Body of pancreas (tissue), 4 donors: ENCODE measurements at places on chromosomes 6 and 20. TPM values are rescaled to one million over a fixed set of nuclear protein-coding genes. Genes with fewer than 3 reads are reported as not detected.

Gene IL17A
- not detected for total RNA-seq

Gene AVP
- total RNA-seq: not detected

Gene SLCO4A1
- 2.6 TPM for total RNA-seq

Gene GCM1
- 0.26 TPM for total RNA-seq

Gene TMEM74B
- total RNA-seq: not detected

Gene EYS
- not detected for total RNA-seq

Gene SLC4A11
- 0.52 TPM for total RNA-seq

Gene SGK1
- total RNA-seq: 238 TPM

Gene EDN3
- total RNA-seq: 9.9 TPM

Gene PPP1R14C
- total RNA-seq: 0.33 TPM

Gene CLVS2
- total RNA-seq: not detected

Gene XKR7
- 0.33 TPM for total RNA-seq

Gene CDSN
- total RNA-seq: not detected

Gene FUT9
- 0.26 TPM for total RNA-seq

Gene KIAA1755
- total RNA-seq: 0.99 TPM

Gene PPP1R3G
- not detected for total RNA-seq

Gene NEURL2
- total RNA-seq: 3.3 TPM

Gene NRN1
- total RNA-seq: 0.99 TPM

Gene TMEM244
- not detected for total RNA-seq

Gene FAM209B
- total RNA-seq: not detected

Gene METTL24
- 2.3 TPM for total RNA-seq

Gene CLPSL2
- not detected for total RNA-seq

Gene HSP90AB1
- 441 TPM for total RNA-seq

Gene ZC2HC1B
- total RNA-seq: not detected

Gene PPP1R16B
- 1.6 TPM for total RNA-seq

Gene ADTRP
- total RNA-seq: not detected

Gene OR2B6
- total RNA-seq: not detected

Gene MPC1
- total RNA-seq: 20.8 TPM

Gene ABHD16B
- total RNA-seq: not detected

Gene OPRM1
- total RNA-seq: not detected

Gene DNAH8
- not detected for total RNA-seq

Gene NNAT
- not detected for total RNA-seq

Gene TBXT
- total RNA-seq: not detected

Gene MTFR2
- total RNA-seq: not detected

Gene TRAPPC3L
- total RNA-seq: not detected

Gene RIN2
- 20.4 TPM for total RNA-seq
